ENCODE measurements at places on chromosomes 1 and 21.

DNA sequence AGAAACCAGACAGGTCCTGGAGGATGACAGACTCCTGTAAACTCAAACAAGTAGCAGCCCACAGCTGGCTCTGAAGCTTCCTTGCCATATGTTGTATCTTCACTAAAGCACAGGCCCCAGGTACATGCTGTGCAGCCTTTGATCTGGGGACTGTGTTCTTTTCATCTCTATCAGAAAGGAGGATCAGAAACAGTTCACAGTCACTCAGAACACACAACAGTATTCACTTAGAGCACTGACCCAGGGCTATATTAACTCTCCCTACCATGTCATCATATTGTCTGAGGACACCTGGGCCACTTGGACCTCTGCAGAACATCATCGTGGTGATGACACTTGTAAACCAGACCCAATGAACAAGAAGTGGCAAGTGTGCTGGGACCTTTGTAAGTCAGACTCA, 222.0 kb downstream of the SETD4 start:
- no peak for DNase-seq

DNA sequence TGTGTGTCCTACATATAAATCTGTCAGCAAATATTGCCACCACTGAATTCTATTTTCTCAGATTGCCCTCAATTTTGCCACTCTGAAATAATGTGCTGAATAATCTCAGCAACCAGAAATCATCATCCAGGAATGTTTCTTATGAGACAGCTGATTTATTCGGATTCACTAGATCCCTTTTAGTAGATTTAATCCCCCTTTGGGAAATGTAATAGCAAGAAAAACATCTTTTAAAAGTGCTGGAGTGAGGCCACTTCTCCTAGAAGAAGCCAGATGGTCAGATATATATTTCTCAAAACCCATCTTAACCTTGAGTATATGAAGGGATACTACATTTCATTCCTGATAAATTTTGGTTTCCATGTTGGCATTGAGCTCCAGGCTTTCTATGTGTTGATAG, 327.7 kb downstream of the SMYD3 start:
- no peak for DNase-seq

DNA sequence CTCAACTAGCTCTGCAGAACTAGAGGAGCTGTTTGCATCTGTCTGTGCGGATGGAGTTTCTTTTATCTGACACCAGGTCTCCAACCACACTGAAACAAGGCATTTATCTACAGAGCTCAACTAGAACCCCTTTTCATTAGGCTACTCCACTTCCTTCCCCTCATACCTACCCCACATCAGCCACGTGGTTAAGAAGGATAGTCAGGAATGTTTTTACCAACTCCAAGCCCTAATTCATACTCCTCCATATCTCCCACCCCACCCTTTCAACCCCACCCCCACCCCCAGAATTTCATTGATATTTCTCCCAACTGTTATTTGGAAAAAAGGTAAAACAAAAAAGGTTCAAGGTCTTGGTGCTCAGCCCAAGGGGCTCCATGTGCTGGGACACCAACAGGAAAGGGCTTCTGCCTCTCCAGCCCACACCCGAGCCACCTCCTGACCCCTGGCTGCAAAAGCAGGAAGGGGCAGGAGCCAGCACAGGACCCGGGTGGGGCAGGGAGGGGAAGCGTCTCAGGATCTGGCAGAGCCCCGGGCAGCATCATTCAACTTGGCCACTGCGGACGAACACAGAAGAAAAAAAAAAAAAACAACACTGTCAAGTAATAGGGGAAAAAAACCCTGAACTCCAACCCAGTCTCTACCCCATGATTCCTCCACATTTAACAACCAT, 7.0 kb downstream of the ENSA start:
- no peak for DNase-seq

DNA sequence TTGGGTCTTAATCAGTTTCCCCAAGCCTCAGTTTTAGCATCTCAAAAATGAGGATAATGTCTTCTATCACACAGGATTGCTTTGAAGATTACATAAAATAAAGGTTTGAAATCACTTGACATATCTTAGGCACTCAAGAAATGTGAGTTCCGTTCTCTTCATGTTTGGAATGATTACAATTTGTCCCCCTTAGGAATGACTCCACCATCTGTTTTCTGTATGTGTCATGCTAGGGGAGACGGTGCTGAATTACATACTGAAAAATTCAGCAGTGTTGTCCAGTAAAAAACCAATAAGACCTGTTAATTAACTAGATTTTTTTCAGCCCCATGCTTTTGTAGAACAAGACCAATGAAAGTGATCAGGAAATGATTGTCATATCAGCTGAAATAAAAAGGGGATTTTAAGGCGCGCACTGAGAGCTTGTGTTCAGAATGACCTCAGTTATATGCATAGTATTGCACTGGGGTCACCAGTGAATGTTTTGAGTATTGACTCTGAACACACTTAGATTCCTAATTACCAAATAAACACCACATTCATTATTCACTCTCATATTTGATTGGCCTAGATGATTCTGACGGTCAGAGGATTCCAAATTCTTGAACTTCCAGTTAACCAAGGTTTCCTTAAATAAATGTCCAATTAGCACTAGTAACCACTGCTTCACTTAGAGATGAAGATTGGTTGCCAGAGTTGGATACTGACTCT, 114.5 kb upstream of the KCNK2 start:
- DNase-seq, result no peak

GRCh38 chr1:231918239-231919015, 291.8 kb downstream of the DISC1 start:
- DNase-seq, result no peak

DNA sequence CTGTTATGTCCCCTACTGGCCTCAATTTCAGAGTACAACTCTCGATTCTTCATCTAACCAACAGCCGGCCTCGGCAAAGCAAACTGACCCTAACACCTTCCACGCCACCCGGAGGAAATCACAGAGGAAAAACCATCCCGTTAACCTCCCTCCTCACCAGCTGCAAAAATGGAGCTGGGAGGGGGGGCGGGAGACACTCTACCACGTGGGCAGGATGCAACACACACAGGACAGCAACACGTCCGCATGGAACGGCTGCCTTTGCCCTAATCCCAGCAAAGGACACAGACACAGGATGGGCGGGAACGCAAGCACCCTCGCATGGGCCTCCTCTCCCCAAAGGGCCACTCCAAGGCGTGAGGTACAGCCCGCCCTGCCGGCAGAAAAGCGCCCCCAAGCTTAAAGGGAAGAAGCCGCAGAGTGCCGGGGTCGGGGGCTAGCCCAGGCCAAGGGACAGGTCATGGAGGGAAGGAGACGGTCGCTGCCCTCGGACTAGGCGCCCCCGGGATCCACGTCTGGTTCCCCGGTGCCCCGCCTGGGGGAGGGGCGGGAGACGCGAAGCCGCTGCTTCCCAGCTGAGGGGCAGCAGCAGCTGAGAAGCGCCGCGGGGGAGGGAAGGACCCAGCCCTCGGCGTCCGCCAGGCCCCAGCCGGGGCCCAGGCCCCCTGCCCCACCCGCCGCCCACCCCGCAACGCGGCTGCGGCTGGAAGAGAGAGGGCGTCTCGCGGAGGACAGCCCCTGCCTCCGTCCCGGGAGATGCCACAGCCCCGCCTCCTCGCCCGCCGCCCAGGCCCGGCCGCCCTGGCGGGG, 590 bp downstream of the FOXJ3 start:
- peak; percentile 27 for DNase-seq

DNA sequence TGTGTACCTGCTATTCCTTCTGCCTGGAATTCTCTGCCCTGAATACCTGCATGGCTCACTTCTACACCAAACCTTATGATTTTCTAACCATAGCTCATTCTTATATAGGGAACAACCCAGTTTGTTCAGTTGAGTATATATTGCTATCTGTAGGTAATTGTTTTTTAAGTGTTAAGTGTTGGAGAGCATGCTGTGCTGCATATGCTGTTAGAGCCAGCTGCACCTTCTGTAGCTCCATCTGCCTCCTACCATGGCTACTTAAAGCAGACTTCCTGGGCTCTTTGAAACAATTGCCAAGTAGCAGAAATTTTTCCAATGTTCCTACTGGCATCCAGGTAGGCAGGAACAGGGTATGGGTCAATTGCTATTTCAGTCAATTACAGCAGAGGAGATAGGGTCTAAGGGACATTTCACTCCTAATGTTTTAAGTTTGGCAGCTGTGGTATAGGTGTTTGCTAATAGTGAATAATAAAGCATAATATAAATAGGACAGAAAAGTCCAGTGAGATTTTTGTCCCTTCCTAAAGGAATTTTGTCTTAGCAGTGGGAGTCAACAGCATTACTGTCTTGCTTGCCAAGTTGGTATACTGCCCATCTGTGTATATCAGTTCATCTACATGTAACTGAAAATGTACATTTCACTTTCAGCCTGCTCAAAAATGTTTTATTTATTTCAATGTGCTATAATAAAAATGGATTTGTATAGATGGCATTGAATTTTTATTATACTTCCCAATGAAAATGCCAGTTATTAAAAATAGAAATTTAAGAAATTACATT, 34.0 kb upstream of the C1orf115 start:
- DNase-seq, result no peak

DNA sequence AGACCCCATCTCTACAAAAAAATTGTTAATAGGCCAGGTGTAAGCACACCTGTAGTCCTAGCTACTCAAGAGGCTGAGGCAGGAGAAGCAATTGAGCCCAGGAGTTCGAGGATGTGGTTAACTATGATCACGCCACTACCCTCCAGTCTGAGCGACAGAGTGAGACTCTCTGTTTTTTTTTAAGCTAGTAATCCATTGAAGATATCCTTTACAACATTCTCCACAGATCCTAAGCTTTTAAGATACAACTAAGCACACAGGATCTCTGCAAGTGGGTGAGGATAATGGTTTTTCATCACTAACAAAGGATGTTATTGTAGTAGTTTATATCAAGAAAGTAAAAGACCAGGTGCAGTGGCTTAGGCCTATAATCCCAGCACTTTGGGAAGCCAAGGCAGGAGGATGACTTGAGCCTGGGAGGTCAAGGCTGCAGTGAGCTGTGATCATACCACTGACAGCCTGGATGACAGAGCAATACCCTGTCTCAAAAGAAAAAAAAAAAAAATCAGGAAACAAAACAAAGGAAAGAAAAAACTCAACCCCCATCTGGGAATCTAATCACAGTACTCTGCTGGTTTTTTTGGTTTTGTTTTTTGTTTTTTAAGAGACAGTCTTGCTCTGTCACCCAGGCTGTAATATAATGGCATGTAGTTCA, 166.1 kb downstream of the RERE start:
- DNase-seq, result no peak

DNA sequence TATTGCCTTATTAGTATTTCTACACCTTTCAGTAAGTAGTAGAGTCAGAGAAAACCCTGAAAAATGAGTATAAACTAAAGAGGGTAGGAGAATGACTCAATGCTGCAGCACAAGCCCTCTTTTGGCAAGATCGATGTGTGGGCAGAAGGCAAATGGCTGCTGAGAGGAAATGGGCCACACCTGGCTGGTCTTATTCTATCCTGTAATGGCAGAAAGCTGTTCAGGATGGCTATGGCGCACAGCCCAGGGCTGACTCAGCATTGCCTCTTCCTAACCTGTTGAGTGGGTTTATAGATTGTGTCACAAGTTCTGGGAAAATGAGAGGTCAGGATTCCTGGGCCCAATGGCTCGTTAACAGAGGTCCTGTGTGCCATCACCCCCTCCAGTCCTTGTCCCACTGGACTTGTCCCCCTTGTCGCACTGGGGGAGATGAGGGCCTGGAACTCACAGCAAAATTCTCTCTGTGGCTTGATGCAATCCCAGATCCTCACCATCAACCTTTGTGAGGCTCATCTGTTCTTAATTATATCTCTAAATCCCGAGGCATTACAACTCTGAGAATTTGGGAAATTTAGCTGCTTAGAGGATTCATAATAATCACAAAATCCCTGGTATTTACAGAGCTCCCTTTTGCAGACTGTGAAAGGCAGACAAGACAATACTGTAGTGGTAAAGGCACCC, 13.2 kb downstream of the HMGB4 start:
- no peak for DNase-seq

DNA sequence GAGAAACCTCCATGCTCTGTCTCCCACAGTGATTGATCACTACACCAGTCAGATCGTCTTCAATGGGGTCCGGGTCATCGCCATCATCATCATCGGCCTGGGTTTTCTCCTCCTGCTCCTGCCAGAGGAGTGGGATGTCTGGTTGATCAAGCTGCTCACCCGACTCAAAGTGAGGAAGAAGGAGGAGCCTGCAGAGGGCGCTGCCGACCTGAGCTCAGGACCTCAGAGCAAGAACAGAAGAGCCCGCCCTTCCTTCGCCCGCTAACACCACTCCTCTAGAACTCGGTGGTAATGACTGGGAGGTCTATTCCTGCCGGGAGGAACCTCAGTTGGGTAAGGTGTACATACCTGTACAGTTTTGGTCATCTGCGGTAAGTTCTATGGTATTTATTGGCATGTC, 50.3 kb upstream of the COA6 start:
- no peak for DNase-seq

- DNase-seq, result no peak
Measured at GRCh38 chr21:45916011-45916840, 65.3 kb upstream of the COL6A1 start.

GRCh38 chr21:36282568-36283230, 37.3 kb upstream of the MORC3 start:
- no peak for DNase-seq

- DNase-seq, result no peak
Measured at GRCh38 chr1:15943992-15944307, 32.0 kb downstream of the ZBTB17 start.

DNA sequence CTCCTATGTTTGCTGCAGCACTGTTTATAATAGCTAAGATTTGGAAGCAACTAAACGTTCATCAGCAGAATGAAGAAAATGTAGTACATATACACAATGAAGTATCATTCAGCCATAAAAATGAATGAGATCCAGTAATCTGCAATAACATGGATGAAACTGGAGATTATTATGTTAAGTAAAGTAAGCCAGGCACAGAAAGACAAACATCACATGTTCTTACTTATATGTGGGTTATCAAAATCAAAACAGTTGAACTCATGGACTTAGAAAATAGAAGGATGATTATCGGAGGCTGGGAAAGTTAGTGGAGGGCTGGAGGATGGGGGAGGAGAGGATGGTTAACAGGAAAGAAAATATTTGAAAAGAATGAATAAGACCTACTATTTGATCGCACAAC, 1017.6 kb downstream of the KCNT2 start:
- DNase-seq, result no peak

- DNase-seq, result no peak
Measured at GRCh38 chr1:23108918-23109533, 59.6 kb downstream of the LUZP1 start.

GRCh38 chr1:22673486-22674409, 20.7 kb downstream of the C1QB start:
- DNase-seq, result no peak

DNA sequence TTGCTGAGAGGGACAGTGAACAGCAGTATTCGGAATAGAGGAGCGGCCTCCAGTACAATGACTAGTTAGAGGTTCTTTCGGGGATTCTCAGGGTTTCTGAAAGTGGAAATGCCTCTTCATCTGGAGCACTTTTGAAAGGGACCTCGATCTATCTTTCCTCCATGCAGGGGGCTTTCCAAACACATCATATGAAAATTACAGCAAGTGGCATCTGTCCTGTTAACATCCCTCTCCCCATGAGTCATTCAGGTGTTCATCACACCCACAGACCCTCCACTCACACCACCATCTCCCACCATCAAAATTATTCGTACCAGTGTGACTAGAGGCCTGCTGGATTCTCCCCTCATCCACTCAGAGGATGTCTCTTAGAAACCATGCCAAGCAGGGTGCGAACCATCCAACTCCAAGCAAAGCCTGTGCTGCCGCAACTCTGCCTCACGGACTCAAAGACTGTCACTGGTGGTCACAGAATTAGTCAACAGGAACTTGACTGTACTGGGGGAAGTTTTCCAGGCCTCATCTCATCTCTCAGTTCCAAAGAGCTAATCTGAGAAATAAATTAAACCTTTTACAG, 211.1 kb downstream of the MRPL39 start:
- no peak for DNase-seq

- no peak for DNase-seq
Measured at GRCh38 chr1:214378492-214378891, 97.5 kb downstream of the SMYD2 start.
